ENCODE measurements at places on chromosomes 6 and 20. TPM values are rescaled to one million over a fixed set of nuclear protein-coding genes. Genes with fewer than 3 reads are reported as not detected.

DNA sequence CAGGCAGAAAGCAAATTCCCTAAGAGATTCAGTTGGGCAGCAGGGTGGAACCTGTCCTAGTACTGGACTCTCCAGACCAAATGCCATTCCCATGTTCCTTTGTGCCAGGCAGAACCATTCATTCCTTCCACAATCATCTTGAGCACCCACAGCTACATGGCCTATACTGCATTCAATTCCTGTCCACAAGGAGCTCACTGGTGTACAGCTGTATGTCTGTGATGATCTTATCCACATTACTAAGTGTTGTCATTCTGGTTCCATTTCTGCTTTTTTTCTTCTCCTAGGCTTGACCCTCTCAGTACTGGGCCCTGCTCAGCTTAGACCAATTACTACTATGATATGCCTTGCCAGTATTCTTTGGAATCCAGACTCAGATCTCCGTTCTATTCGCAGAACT, 27.5 kb downstream of the MAN1A1 start:
- no peak for DNase-seq

DNA sequence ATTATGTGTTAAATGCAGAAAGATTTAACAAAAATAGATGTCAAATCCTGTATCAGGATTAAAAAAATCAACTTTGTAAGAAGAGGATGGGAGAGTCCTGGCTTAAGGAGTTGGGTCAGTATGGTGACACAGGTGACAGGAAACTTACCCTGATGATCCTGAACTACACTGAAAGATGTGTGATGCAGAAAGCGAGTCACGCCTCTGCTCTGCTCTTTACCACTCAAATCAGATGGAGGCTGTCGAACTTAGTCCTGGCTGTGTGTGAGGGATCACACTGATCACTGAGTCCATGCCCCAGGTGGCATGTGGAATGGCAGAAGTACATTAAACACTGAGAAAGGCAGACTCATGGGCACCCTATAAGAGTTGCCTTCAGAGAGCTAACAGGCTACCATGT, 92.9 kb downstream of the GJA10 start:
- no peak for DNase-seq

DNA sequence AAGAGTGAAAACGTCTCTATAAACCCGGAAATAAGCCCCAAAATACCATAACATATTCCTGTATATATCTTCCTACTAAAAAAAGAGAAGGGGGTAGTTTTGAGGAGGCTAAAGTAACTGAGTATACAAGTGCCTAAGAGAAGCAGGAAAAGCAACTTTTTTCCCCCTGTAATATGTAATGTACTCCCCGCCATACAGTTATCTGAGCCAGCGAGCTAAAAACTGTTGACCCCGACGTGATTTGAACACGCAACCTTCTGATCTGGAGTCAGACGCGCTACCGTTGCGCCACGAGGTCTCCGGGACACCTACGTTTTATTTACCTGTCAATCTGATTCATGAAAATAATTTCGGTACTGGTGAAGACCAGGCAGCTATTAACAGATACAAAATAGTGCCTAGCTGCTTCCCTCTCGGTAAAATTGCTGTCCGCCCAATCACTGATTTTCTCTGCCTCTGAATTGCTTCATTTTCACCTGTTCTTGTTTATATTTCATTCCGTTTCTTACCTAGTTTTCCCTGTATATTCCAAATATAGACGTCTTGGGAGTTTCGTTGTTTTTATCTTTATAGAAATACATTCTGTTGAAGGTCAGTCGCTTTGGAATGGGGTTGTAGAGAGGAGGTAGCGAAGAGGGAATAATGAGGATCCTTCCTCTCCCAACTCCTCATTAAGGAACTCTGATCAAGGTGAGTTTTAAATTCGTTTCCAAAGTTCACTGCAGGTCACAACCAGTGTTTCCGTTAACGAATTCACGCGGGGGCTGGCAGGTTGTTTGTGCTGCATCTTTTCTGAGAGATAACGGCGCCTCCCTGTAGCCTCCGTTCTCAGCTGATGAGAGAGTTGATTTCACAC, 33.6 kb upstream of the BTN3A2 start:
- no peak for DNase-seq

DNA sequence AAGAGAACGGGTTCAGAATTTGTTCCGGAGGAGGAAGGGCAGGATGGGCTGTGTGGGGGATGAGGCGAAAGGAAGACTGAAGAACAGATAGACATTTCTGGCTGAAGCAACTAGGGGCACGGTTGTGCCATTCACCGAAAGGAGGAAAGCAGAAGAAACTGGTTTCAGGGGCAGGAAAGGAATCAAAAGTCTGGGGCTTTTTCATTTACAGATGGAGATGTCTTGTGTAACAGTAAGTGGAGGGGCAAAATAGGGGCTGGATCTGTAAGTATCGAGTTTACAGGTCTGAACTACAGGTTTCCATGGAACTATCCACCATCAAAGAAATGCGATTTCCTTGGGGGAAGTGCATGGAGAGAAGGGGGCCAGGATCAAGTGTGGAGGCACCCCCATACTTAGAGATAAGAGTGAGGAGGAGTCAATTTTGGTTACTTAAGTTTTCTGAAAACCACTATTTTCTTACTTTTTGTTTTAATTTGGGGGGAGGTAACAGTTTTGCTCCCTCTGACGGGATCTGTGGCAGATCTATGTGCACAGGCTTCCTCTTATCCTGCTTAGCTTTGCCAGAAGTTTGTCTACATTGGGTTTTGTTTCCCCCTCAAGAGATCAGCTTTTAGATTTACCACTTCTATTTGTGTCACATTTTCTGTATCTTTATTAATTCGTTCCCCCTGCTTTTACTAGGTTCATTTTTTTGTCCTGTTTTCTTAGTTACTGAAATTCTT, 120.1 kb downstream of the SLC23A2 start:
- no peak for DNase-seq

PGC gene
- total RNA-seq, result not detected

DNA sequence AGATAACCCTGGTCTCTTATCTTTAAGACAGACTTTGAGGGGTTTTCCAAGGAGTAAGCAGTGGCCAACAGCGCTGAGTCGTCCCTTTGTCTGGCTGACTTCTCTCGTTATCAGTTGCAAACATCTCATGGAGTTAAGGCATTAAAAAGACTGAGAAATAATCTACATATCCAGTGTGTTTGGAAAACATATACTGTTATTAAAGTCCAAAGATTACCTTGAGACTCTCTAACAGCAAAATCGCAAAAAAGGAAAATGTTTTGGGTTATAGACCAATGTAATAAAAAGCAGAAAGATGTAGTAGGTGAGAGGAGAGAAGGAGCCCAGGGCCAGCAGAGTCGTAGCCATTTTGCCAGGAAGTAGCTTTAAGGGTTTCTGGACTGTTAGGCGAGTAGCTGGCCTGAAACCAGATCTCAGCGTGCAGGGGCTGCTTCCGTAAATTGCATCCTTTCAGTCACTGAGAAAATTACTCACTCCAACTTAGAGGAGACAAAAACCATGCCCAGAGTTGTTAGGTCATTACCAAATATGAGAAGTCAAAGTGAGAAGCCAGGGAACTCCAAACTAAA, 24.6 kb downstream of the MYLK4 start:
- no peak for DNase-seq

DNA sequence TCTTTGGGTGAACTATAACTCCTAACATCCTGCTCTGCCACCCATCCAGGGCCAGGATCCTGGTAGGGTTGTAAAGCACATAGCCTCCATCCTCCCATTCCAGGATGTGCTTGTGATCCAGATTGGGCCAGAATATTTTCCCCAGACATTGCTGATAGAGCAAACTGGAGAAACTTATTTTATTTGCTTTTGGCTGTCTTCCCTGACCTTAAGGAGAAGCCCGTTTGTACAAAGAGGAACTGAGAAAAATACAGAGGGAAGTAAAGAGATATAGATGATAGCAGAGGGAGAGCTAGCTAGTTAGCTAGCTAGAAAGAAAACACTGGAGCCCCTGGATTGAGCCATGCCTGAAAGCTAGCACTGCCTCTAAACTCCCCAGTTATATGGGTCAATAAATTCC, 9.0 kb upstream of the HDAC2 start:
- no peak for DNase-seq

- DNase-seq, result no peak
Measured at GRCh38 chr20:23023621-23024177, 11.4 kb upstream of the SSTR4 start.

- no peak for DNase-seq
Measured at GRCh38 chr20:49701916-49702315, 11.8 kb downstream of the B4GALT5 start.

GRCh38 chr6:39173270-39173669, 56.0 kb downstream of the KCNK5 start:
- no peak for DNase-seq

GRCh38 chr20:1185316-1185741, 548 bp upstream of the TMEM74B start:
- peak; percentile 65 for DNase-seq

DNA sequence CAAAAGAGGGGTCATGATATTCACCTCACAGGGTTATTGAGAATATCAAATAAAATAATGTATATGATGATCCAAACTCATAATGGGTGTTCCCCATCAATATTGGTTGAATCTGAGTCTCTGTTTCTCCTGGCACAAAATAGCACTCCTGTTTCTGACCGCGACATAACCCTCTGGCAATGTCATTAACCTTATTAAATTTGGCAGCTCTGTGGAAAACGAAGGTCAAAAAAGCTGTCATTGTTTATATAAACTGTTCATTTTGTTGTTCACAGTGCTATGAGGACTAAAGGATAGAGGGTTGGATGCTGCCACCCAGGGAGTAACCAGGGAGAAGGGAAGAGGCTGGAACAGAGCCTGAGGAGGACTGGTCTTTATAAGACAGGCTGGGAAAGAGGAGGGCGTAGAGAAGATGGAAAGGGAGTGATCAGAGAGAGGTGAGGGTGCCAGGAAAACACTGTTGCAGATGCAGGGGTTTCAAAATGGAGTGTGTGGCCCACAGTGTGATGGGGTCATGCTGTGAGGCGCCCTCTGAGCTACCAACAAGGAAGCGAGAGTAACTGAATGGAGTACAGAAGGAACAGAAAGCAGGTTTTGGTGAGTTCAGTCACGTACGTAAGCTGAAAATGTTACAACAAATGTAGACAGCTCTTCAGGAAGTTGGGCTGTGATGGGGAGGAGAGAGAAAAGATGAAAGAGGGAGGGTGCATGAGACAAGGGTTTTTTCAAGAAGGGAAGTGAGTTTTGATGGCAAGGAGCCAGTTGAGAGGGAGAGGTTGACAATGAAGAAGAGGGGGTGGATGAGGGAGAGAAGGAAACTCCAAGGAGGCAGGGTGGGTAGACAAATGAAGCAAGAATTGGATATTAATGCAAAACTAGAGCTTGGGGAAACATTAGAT, 251.6 kb upstream of the TAB2 start:
- DNase-seq, result no peak

ANKRD6 gene
- 36.3 TPM for total RNA-seq

TLDC2 gene
- total RNA-seq, result 3.8 TPM

GRCh38 chr6:27156874-27157458, 90.5 kb upstream of the PRSS16 start:
- peak; percentile 40 for DNase-seq

GRCh38 chr20:61963149-61963548, 102.5 kb downstream of the TAF4 start:
- no peak for DNase-seq

GRCh38 chr20:63225082-63225454, 9.1 kb upstream of the YTHDF1 start:
- no peak for DNase-seq

- no peak for DNase-seq
Measured at GRCh38 chr20:25319241-25320034, 71.2 kb downstream of the ABHD12 start.

PRPH2 gene
- total RNA-seq, result 0.06 TPM

GRCh38 chr6:30915591-30915946, 1.5 kb downstream of the VARS2 start:
- peak; percentile 75 for DNase-seq

FAM209B gene
- not detected for total RNA-seq

DNA sequence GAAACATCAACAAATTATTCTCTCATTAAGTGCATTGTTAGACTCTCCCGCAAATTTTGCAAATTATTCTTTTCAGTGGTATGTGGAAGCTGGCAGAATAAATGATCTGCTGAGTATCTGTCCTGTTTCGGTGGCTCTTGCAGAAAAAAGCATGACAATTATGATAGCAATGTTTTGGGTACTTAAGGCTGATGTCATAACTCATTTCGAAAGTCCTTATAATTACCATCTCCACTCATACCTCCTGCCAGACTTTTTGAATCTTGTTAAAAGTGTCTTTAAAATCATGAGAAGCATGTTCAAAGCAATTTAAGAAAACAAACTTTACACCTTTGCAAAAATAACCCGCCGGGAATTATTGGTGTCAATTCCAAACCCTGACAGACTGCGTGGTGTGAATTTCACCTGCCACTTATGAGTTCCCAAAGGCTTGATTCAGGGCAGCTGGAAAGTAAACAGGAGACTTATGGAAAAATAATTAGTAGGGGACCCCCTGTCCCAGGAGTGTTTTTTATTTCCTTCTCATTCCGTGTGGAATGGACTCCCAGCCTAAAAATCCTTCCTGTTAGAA, 87.6 kb upstream of the E2F3 start:
- no peak for DNase-seq

DNA sequence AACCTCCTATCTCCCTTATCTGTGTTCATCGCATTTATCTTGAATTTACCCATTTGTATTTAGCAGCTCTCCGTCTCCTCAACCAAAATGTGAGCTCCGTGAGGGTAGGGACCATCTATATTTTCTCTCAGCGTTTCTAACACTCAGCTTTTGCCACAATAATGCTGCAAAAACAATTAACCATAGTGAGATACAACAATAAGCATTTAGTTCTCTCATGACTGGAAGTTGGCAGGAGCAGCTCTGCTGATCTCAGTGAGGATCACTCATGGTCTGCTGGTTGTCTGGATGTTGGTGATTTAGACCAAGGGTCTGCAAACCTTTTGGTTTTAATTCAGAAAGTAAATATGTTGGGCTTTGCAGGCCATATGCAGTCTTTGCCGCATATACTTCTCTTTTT, 394.8 kb upstream of the RNF217 start:
- no peak for DNase-seq

DNA sequence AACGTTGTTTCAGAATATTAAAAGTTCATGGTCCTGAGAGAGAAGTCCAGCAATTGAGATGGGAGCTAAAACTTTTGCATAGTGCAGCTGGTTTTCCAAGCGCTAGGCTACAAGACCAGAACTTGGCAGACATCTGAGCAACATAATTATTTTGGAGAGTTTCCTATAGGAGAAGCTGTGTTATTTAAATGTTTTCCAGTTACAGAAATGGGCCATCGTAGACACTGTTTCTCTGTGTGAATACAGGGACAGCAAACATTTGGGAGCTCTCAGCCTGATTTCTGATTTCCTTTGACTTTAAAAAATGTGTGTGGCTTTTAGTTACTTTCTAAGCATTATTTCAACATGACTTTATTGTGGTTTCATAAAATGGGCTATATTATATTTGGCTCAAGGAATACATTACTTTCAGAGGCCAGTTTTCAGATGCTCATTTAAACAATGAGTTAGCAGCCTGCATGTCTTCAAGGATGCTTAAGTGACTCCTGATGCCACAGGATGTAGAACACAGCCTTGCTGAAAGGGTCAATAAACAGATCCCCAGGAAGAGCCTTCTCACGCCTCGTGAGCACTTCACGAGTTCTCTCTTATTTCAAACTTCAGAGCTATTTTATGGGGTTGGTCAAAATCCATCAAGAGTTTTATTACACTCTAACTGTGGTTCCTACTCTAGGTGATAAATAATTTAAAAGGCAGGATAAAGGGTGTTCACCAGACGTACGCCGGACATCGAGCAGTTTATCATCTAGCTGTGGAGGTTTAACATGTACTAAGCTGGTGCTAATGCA, 193.8 kb downstream of the SMOC2 start:
- DNase-seq, result no peak
